Activated B cell treated with CpG ODN at 0.5 μM for 24 hours (primary cell): ENCODE measurements at places on chromosomes 6 and 20.

DNA sequence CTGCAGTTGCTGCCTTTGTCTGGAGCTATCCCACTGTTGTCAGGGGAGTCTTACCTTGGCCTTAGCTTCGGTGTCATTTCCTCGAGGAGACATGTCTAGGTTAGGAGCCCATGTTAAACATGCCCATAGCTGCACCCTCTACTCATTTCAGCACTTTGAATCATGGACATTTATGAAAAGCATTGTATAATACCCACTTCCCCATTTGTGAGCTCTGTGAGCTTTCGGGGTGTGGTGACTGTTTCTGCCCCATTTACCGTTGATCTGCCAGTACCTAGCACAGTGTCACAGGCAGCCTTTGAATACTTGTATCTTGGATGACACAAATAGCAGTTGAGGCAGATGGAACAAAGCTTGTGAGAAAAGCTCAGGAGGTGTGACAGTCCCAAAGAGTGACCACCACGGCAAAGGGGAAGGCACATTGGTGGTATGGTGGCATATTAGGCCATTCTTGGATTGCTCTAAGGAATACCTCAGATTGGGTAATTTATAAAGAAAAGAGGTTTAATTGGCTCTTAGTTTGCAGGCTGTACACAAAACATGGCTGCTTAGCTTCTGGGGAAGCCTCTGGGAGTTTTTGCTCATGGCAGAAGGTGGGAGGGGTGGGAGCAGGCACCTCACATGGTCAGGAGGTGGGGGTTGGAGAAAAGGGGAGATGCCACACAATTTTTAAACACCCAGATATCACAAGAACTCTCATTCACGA, 42.0 kb downstream of the JARID2 start:
- peak; percentile 19 for DNase-seq

- no peak for DNase-seq
Observed at GRCh38 chr6:100833972-100834574, 47.1 kb downstream of the ASCC3 start.

GRCh38 chr6:46269447-46270229, 98.9 kb upstream of the ENPP5 start:
- DNase-seq = no peak

GRCh38 chr6:15331629-15332251, 85.9 kb downstream of the JARID2 start:
- no peak for DNase-seq

GRCh38 chr6:115733426-115733825, 327.3 kb downstream of the FRK start:
- DNase-seq = no peak

DNA sequence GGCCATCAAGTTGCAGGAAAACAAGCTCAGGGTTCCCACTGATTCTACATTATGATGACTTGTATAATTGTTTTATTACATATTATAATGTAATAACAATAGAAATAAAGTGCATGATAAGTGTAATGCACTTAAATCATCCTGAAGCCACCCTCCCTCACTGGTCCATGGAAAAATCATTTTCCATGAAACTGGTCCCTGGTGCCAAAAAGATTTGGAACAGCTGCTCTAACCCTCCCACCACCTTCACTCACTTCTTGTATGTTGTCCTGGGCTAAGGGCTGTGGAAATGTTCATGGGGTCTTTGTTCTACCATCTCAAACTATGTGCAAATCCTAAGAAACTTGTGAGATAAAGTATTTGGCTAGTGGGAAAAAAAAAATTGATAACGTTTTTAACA, 133.8 kb downstream of the LRRC1 start:
- no peak for DNase-seq

GRCh38 chr6:43766964-43767461, 3.0 kb upstream of the VEGFA start:
- DNase-seq = no peak

GRCh38 chr6:121399966-121400365, 35.5 kb upstream of the GJA1 start:
- DNase-seq = no peak

GRCh38 chr6:158780246-158780884, 38.8 kb downstream of the EZR start:
- no peak for DNase-seq

DNA sequence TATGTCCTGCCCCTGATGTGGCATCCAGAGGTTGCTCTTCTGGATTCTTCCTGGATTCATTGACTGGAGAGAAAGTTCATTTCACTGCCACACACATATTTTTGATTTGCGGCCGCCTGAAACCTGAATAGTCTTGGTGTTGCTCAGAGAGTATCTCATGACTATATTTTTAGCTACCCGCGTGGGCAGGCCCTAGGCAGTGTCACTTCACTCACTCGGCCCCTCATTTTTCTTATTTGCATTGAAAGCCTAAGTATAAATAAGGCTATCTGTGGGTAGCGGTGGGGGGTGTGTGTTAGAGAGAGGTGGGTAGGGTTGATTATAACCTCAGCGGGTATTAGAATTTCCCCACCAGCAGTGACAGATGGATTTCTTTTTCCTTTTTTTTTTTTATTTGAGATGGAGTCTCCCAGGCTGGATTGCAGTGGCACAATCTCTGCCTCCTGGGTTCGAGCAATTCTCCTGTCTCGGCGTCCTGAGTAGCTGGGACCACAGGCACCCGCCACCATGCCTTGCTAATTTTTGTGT, 113.5 kb downstream of the JARID2 start:
- DNase-seq = no peak

- DNase-seq = no peak
Observed at GRCh38 chr6:81909162-81909561, 156.7 kb upstream of the TENT5A start.

- no peak for DNase-seq
Observed at GRCh38 chr6:80154160-80154559, 47.7 kb downstream of the BCKDHB start.

DNA sequence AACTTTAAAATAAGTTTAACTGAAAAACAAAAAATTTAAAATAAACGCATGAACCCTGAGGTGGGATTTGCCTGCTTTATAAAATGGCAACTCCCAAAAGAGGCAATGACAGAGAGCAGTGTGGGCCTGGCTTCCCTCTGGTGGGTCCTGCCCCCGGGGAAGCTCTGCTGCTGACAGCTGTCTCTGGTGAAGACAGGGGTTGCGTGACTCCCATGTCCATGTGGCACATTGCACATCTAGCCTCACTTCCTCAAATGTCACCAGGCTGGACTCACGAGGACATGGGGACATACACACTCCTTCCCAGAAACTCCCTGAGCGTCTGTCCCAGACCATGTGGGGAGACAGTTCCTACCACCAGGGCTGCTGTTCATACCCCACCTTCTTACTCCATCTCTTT, 66.2 kb downstream of the ABHD12 start:
- no peak for DNase-seq
